ENCODE measurements at places on chromosomes 7 and 10. TPM values are rescaled to one million over a fixed set of nuclear protein-coding genes. Genes with fewer than 3 reads are reported as not detected.

Gene IGF2BP3
- total RNA-seq, result 49.7 TPM

Gene CDHR1
- 0.41 TPM for total RNA-seq

- no peak for DNase-seq
- no peaks in the 10 kb centered on the region for H3K4me1 ChIP-seq
- no peaks in the 10 kb centered on the region for H3K27me3 ChIP-seq
- no peak overlapping the region for H3K27ac ChIP-seq
- H3K4me3 ChIP-seq, result no peak overlapping the region
Observed at GRCh38 chr7:17679458-17679857, 260.8 kb downstream of the SNX13 start.

DNA sequence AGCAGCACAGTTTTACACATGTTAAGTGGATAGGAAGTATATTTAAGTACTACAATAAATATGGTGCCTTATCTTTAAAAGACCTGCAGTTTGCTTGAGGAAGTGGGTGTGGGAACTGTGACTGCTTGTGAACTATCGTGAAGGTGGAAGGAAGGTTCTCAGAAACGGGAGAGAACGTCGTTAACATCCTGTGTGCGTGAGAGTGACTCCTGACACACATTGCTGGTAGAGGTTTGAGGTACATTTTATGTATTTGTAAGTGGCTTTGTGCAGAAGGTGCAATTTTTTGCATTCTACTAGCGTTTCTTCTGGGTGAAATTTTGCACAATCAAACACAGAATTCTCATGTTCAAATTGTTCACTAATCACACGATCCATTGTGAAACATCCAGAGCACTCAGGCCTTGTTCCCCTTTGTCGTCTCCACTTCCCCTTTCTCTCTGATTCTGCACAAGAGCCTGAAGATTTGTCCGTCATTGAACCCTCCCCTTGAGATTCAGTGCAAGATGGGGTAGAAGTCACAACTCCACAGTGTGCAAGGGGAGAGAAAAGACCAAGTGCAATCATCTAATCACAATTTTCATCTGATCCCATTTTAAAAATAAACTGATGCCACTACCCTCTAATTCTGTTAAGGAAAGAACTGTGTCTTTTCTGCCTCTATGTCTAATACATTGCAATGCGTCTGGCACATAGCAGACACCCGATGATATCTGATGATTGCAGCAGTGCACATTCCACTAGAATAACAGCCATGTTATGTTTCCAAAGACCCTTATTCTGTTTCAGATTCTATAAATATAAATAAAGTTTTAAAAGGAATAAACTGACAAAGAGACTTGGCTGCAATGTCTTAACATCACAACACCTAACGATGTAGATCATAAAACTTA lies 279.9 kb downstream of the NEBL start:
- H3K36me3 ChIP-seq, result no peaks in the 10 kb centered on the region
- H3K4me3 ChIP-seq, result no peak overlapping the region
- H3K27me3 ChIP-seq, result no peaks in the 10 kb centered on the region
- no peaks in the 10 kb centered on the region for H3K4me1 ChIP-seq
- H3K27ac ChIP-seq, result no peak overlapping the region
- DNase-seq, result no peak

DNA sequence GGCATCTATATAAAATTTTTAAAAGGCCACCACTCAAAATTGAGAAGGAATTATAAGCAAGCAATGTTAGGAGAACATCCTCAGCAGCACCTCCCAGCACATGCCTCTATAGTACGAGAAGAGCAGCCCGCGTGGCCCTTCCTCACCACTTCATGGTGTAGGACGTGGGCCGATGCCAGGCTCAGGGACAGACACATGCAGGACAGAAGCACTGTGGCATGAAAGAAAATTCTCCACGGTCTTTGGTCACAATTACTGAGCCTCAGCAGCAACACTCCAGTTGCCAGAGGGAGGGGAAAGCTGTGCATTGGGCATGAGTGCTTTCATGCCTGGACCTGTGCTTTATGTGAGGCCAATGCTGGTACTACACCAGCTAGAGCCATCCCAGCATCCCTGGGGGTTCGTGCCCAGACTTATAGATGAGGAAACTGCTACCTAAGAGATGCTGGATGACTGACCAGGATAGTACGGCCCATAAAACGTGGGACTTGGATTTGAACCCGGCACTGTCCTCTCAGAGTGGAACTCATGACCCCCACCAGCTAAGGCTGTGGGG lies 164.7 kb downstream of the ADAM12 start:
- no peak overlapping the region for H3K4me3 ChIP-seq
- no peak for DNase-seq
- no peaks in the 10 kb centered on the region for H3K36me3 ChIP-seq
- no peak overlapping the region for H3K27ac ChIP-seq
- no peaks in the 10 kb centered on the region for H3K27me3 ChIP-seq

GRCh38 chr7:36639826-36640225 lies 84.5 kb downstream of the AOAH start:
- H3K4me3 ChIP-seq, result no peak overlapping the region
- H3K27me3 ChIP-seq, result no peaks in the 10 kb centered on the region
- no peak overlapping the region for H3K27ac ChIP-seq
- no peak for DNase-seq
- H3K36me3 ChIP-seq, result no peaks in the 10 kb centered on the region

DNA sequence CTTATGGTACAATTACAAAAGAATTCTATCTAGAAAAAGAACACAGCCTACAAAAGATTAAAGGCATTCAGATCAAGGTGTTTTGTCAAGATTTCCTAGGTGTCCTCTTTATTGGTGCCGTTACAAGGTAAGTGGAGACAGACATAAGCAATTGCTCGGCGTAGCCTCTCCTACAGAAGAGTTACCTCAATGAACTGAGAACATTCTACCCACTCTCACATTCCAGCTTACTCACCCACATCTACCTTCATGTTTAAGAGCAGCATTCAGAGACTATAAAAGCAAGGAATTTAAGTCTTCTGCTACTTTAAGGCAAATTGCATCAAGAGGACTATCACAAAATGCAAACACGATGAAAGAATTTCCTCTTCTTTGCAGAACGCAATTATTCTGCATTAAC lies 29.5 kb downstream of the MPP7 start:
- no peaks in the 10 kb centered on the region for H3K36me3 ChIP-seq
- no peaks in the 10 kb centered on the region for H3K4me1 ChIP-seq
- no peak overlapping the region for H3K4me3 ChIP-seq
- H3K27me3 ChIP-seq, result no peaks in the 10 kb centered on the region

GRCh38 chr10:113631684-113632367 lies 32.0 kb downstream of the NRAP start:
- DNase-seq, result no peak
- H3K36me3 ChIP-seq, result no peaks in the 10 kb centered on the region
- H3K4me1 ChIP-seq, result no peaks in the 10 kb centered on the region
- no peak overlapping the region for H3K27ac ChIP-seq

DNA sequence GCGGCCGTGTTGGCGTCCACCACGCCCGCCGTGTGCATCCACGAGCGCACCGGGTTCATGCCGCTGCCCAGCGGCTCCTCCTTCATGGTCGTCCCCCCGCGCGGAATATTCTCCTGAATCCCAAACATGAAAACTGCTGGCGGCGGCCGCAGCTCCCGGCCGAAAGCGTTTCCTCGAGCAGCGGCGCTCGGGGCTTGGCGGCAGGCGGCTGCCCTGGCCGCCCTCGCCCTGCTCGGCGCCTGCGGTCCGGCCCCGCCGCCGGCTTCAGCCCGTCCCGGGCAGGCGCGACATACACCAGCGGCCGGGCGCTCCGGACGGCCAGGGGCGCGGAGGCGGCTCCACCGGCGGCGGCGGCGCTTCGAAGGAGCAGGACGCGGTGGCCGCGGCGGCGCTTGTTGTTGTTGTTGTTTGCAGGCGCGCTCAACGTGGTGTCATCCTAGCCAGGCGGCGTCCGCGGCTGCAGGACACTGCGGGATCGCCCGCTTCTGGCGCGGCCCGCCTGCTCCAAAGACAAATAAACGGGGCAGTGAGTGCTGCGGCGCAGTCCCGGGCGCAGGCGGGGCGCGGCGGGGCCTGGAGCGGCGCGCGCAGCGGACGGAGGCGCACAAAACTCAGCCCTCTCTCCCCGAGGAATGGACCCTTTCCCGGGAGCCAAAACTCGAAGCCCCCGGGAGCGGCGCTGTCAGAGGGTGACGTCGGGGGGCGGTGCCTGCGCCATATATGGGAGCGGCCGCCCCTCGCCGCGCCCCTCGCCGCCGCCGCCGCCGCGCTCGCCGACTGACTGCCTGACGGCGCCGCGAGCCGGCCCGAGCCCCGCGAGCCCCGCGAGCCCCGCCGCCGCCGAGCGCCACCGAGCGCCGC lies at the start of gene EBF3:
Gene EBF3, minus strand, starts transcription at position 634 of the 861 bp plus-strand sequence. Its CDS starts 506 bp downstream, at position 128.
- peaks cover 16% of the 10 kb centered on the region for H3K27me3 ChIP-seq
- no peak for DNase-seq
- no peak within 1 kb of the TSS for H3K27ac ChIP-seq
- no peak within 1 kb of the TSS for H3K4me3 ChIP-seq
- H3K36me3 ChIP-seq, result no peaks in the 10 kb centered on the region
- no peaks in the 10 kb centered on the region for H3K4me1 ChIP-seq

GRCh38 chr7:24754906-24755506 lies 2.3 kb downstream of the GSDME start:
- peaks cover 40% of the 10 kb centered on the region for H3K4me1 ChIP-seq
- H3K4me3 ChIP-seq, result peak overlapping the region; percentile 50
- no peaks in the 10 kb centered on the region for H3K27me3 ChIP-seq
- peak overlapping the region; percentile 93 for H3K27ac ChIP-seq
- no peaks in the 10 kb centered on the region for H3K36me3 ChIP-seq
